ENCODE measurements at places on chromosomes 5 and 9.

DNA sequence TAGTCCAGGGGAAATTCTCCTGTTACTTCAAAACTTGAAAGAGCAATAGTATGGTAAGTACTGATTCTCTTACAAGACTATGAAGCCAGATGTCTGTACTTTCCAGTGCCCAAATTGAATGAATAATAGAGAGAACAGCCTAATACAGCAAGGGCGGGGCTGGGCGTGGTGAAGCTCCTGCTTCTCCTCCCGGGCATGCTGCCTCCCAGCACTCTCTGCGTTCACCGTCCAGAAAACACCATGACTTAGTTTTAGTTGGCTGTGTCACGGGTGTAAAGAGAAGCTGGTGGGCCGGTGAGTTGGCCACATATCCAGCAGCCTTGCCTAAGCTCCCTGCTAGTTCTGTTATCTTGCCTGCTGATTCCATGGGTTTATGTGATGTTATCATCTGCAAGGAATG, 40.7 kb upstream of the ADAMTS2 start:
- DNase-seq = no peak

- DNase-seq = no peak
These were observed 50.7 kb downstream of the C7 start for GRCh38 chr5:40960037-40960436.

DNA sequence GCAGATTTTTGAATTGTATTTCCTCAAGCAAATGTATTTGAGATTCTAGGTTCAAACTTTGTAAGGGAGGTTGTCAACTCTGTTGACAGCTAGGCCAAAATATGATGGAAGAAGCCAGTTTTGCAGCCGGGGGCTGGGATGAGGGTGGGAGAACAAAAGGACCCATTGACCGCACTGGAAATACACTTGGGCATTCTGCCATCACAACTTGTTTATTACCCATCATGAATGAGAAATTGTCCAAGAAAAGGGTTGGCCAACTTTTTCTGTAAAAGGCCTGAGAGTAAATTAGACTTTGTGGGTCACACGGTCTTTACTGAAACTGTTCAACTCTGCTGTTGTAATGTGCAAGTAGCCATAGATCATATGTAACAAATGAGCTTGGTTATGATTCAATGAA, 221.3 kb upstream of the KLF9 start:
- no peak for DNase-seq

- no peak for DNase-seq
These were observed 29.2 kb upstream of the ECM2 start for GRCh38 chr9:92564982-92565381.

DNA sequence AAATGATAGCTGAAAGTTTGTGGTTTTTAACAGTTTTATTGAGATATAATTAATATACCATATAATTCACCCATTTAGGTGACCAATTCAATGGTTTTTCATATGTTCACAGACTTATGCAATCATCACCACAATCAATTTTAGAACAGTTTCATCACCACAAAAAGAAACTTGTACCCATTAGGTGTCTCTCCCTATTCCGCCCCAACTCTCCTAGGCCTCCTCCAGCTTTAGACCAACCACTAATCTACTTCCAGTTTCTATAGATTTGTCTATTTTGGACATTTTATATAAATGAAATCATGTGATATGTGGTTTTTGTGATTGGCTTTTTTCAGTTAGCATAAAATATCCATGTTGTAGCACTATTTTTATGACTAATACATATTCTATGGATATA, 38.6 kb downstream of the YTHDC2 start:
- DNase-seq = no peak

DNA sequence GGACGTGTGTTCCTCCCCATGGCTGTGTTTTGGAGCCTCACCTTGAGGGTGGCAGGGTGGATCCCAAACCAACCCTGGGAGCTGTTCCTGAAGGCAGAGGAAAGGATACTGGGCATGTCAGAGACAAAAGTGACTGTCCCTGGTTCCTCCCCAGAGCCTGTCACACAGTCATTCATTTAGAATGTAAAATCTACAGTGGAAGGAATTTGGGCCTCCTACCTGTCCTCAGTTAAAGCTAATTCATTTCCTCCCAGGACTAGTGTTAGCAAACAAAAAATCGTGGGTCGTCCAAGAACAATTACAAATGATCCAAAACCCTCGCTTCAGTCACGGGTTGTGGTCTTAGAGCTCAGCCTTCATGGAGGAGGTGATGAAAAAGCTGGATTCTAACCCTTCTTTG, 83.2 kb downstream of the NDFIP1 start:
- DNase-seq = no peak

GRCh38 chr9:38434853-38435252, 10.6 kb upstream of the IGFBPL1 start:
- no peak for DNase-seq

DNA sequence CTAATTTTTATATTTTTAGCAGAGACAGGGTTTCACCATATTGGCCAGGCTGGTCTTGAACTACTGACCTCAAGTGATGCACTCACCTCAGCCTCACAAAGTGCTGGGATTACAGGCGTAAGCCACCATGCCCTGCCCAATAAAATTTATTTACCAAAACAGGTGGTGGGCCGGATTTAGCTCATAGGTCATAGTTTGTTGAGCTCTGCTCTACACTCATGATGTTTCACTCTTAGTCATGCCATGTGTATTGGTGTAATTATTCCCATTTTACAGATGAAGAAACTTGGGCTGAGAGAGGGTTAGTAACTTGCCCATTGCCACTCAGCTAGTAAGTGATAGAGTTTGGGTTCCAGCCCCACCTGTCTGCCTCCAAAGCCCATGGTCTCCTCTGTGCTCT, 93.1 kb upstream of the WWC1 start:
- DNase-seq = no peak

DNA sequence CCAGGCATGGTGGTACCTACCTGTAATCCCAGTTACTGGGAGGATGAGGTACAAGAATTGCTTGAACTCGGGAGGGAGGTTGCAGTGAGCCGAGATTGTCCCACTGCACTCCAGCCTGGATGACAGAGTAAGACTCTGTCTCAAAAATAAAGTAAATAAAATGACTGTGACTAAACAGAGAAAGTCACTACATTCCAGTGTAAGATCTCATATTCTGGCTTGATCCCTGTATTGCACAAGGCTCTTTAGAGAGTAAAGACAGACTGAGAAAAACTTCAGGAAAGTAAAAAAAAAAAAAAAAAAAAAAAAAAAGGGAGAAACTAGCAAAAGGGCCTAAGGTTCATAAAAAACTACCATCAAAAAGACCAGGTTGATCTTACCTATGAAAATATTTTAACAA, 106.6 kb upstream of the PJA2 start:
- DNase-seq = no peak

GRCh38 chr5:143119291-143119769, 284.2 kb downstream of the NR3C1 start:
- no peak for DNase-seq

Data from ovary (tissue), 10 donors.